Activated naive CD8-positive, alpha-beta T cell treated with anti-CD3 and anti-CD28 coated beads, Interleukin-2, amount 50 U/mL, for 16 hours (primary cell): ENCODE measurements at places on chromosomes 3 and 15.

DNA sequence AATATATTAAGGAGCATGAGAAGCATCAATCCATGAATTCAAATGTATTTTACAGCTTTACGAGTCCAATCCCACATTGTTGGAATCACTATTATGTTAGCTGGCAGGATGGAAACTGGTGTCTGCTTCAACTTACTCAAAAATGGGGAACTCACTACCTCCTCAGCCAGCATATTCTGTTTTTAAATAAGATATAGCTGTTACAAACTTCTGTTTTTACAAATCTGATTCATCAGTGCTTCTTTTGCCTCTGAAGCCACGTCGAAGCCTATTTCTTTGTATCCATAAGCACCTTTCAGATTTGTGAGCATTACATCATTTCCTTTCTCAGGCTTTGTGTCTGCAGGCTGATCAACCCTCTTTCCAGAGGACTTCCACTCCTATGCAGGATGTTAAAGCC, 105.9 kb downstream of the TPRG1 start:
- DNase-seq, result no peak

- no peak for DNase-seq
Measured at GRCh38 chr3:187913617-187914033, 168.4 kb upstream of the BCL6 start.

GRCh38 chr3:125313060-125313635, 62.0 kb downstream of the ZNF148 start:
- no peak for DNase-seq

- no peak for DNase-seq
Measured at GRCh38 chr3:101780661-101781060, 1.6 kb downstream of the NXPE3 start.

DNA sequence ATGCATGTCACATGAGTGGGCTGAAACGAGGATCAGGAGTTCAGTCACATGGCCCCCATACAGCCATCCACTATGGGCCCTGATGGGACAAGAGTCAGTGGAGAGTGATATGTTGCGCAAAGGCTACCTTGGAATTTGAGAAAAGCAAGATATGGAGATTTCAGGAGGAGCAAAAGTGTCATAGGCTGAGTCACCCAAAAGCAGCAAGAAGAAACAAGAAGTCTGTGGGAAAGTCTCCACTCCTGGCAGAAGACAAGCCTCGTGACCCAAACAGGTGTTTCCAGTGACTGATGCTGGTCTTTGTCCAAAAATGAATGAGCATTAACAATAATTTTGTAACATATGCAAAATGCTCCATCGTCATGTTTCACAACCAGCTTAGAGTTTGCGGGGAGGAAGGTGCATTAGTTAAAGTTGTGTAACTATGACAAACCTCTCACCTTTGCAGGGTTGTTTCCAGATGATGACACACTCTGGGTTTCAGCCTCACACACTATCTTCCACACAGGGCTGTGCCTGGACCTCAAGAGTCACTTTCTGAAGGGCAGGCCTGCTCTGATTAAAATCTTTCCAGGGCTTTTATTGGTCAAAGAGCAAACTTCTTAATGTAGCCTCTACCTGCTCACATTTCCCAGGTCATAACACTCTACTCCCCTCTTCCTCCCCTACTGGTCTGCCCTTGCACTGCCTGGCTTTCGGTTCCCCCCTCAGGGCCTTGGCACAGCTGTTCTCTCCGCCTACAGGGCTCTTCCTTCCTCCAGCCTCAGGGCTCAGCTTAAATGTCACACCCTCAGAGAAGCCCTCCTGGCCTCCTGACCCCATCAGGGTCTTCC, 3.9 kb upstream of the DNASE1L3 start:
- DNase-seq, result no peak
